ENCODE measurements at places on chromosomes 2 and 18. TPM values are rescaled to one million over a fixed set of nuclear protein-coding genes. Genes with fewer than 3 reads are reported as not detected.

The MAP3K20 gene
- total RNA-seq, result 11.4 TPM

The TDRD15 gene
- not detected for total RNA-seq

The IL1F10 gene
- not detected for total RNA-seq

The ZC3H8 gene
- total RNA-seq, result 16.0 TPM

The PLGLB2 gene
- total RNA-seq, result 2.7 TPM

The ZNF638 gene
- 105 TPM for total RNA-seq

The PDCL3 gene
- 36.7 TPM for total RNA-seq

The HJURP gene
- total RNA-seq, result 145 TPM

The INPP5D gene
- 140 TPM for total RNA-seq

The RND3 gene
- total RNA-seq, result not detected

The LIMS2 gene
- total RNA-seq, result 11.4 TPM

The UGT1A5 gene
- not detected for total RNA-seq

The NDUFS1 gene
- total RNA-seq, result 82.1 TPM

The NR4A2 gene
- total RNA-seq, result 14.8 TPM

The EDAR gene
- not detected for total RNA-seq

The SP110 gene
- total RNA-seq, result 148 TPM

The IL1RN gene
- total RNA-seq, result 1.8 TPM

The DOK1 gene
- 47.1 TPM for total RNA-seq

The SMAD2 gene
- total RNA-seq, result 166 TPM

The SERPINB12 gene
- total RNA-seq, result not detected

The TMEM178A gene
- total RNA-seq, result not detected

The CDKL4 gene
- total RNA-seq, result 0.32 TPM

The AMER3 gene
- not detected for total RNA-seq

The PRKRA gene
- total RNA-seq, result 33.5 TPM

The LGALSL gene
- 1.1 TPM for total RNA-seq

The B3GNT7 gene
- total RNA-seq, result 0.49 TPM

The NGEF gene
- not detected for total RNA-seq

The UGT1A7 gene
- not detected for total RNA-seq

The STARD6 gene
- 0.61 TPM for total RNA-seq

The POTEI gene
- not detected for total RNA-seq

The NMUR1 gene
- total RNA-seq, result 3.6 TPM

The UNC80 gene
- total RNA-seq, result not detected

The SF3B6 gene
- 115 TPM for total RNA-seq

The NBAS gene
- total RNA-seq, result 32.9 TPM

The FMNL2 gene
- total RNA-seq, result 0.56 TPM

The ZNF532 gene
- 3.5 TPM for total RNA-seq

The ANKRD30B gene
- not detected for total RNA-seq

The SLC25A52 gene
- total RNA-seq, result not detected

The CRYBA2 gene
- total RNA-seq, result not detected

The ELOA2 gene
- total RNA-seq, result not detected

The AOX1 gene
- total RNA-seq, result not detected

The COPS9 gene
- 80.4 TPM for total RNA-seq

The RAX gene
- total RNA-seq, result not detected

The FKBP1B gene
- 5.5 TPM for total RNA-seq
